ENCODE measurements at places on chromosomes 2 and 18.

DNA sequence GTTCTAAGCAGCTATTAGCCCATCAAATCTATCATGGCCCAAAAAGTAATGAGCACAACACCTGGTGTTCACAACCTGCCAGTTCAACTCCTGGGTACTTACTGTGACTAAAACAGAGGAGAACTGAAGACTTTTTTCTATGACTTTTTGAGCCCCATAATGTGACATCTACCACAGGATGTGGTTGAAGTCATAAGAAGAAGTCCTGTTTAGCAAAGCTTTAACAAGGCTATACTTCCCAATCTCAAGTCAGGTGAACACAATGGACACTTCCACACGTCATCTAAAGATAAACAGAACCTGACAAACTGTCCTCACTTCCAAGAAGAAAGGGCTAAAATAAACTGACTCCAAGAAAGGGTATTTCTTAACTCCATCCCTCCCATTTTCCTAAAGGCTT is 138.8 kb downstream of the ATAD2B start:
- peak; percentile 40 for DNase-seq

GRCh38 chr2:201432621-201433393 is 18.5 kb downstream of the TRAK2 start:
- DNase-seq = no peak

GRCh38 chr2:106572541-106573450 is 85.6 kb downstream of the CD8B2 start:
- DNase-seq = no peak

- no peak for DNase-seq
These were observed 78.3 kb upstream of the MAP4K4 start for GRCh38 chr2:101619191-101619591.

- no peak for DNase-seq
These were observed 9.0 kb upstream of the SLC20A1 start for GRCh38 chr2:112636605-112637288.

GRCh38 chr2:75604484-75604883 is 42.1 kb upstream of the MRPL19 start:
- DNase-seq = no peak

DNA sequence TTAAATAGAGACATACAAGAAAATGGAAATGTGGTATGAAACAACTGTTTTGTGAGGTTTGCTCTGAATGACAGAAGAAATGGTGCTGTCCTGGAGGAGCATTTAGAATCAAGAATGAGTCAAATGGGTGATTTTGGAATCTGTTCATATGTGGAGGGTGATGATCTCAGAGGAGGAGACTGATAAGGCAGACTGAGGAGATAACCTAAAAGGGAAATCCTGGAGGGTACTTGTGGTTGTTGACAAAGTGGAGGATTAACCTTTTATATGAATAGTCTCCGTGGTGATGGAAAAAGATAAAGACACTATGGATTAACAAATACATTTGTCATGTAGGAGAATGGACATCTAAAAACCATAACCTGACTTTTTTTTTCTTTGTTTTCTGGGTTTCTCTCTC is 74.1 kb downstream of the MMADHC start:
- DNase-seq = no peak

DNA sequence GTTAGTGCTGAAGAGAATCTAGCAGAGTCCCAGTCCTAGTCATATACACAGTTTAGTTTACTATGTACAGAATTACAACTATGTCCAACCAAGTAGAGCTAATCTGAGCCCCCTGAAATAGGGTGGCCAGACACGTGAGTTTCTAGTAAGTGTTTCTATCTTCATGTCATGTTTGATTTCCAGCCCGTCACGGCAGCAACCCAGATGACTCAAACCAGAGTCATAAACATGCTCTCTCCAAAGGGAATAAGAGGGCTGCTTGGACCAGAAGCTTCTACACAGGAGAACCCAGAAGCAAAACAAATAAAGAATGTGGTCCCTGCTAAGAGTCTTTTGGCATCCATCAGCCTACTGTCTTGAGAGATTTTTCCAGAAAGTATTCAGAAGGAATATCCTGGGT is 64.9 kb upstream of the WIPF1 start:
- DNase-seq = no peak

DNA sequence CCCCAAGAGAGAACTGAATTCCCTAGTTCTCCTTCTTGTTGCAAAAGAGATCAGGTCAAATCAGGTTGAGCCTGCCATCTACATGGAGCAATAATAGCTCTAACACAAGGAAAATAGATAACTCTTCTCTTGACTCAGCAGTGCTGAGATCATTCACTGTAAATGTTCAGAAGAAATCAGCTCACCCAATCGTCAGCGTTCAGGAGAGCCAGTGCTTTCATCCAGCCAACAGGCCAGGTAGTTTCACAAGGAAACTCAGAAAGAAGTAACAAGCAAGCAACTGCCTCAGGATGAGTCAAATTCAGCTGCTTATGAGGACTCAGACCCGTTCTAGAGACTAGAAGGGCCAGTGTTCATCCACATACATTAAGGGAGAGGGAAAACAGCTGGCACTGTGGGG is 5.9 kb downstream of the LMAN2L start:
- DNase-seq = no peak

GRCh38 chr2:35852-36251 is 10.5 kb downstream of the FAM110C start:
- DNase-seq = no peak

DNA sequence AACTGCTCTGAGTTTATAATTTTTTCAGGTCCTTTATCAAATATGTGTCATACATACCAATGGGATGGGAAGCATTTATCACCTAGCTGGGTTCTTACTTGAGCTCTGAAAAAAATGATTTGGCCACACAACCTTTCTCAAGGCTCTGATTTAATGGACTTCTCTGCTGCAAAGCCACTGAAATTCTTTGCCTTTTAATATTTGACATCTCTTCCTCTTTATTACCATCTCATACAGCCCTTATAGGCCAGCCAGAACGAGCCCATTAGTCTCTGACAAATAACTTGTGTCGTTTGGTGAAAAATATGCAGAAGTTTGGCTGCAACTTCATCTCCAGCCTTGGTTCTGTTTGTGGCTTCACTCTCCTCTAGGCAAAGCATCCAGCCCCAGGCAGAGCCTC is 249.1 kb downstream of the ATAD2B start:
- DNase-seq = no peak

GRCh38 chr18:26304511-26304910 is 78.3 kb downstream of the TAF4B start:
- no peak for DNase-seq

- DNase-seq = no peak
These were observed 57.1 kb upstream of the MSH6 start for GRCh38 chr2:47725808-47726207.

DNA sequence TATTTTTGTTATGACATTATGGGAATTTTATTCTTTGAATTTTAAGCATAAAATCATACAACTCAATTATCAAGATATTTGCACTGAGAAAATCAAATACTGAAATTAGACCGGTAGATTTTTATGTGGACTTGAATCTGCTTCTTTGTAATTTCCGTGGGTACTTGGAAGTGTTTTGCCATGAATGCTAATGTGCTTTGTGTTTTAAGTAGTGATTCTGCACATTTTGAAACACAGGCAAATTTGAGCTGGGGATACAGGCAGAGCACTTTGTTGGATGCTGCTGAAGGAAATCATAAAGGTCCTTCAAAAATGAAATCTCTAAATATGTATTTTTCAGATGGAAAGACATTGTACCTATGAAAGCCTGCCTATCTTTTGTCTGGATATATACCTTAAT is 446.3 kb upstream of the POU3F3 start:
- DNase-seq = no peak

DNA sequence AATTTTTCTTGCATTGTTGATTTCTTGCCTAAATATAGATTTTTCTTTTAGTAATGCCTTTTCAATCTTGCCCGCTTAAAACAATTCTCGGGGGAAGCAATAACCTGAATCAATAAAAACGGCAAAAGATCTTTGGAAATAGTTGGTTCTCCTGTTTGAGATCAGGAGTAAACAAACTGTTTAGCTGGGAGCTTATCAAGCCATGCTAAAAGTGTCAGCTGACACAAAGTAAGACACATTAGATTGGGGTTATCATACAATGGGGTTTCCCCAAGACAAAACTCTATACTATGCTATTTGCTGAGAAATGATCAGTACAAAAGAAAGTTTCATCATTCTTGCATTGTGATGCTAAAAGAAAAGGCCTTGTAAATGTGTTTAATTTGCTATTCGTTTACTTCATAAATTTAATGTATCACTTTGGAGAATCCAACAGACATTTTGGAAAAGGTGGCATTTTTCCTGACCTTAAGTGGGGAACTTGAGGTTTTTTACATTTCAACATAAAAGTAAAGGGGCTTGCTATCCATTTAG is 46.5 kb downstream of the ATIC start:
- DNase-seq = no peak

DNA sequence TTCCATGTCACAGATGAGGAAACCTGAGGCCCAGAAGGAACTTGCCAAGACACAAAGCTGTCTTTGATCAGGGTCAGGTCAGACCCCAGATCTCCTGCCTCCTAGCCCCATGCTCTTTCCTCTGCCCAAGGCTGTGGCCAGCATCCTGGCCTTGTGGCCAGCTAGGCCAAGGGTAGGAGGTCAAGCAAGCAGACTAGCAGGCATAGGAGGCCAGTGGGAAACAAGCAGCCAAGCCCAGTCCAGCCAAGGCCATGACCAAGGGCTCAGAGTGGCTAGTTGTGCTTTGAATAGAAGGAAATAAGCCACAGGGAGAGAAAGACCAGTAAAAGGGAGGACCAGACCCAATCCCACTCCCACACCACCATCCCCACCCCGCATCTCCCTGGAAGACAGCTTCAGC is 30.4 kb downstream of the KCNK3 start:
- DNase-seq = no peak

DNA sequence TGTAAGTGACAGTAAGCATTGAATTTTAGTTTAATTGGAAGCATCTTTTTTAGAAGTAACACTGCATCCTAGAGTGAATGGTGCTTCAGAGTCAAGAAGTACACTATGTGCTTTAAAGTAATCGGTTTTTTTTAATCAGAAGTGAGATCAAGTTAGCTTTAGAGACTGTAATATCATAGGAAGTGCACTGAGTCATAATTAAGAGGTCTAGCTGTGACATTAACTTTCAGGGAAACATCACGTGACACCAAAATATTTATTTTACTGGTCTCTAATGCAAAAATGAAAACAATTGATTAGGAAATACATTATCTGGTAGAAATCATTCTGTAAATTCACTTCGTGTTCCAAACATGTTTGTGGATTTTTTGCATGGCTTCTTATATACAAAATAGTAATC is 55.3 kb upstream of the KYNU start:
- DNase-seq = no peak

DNA sequence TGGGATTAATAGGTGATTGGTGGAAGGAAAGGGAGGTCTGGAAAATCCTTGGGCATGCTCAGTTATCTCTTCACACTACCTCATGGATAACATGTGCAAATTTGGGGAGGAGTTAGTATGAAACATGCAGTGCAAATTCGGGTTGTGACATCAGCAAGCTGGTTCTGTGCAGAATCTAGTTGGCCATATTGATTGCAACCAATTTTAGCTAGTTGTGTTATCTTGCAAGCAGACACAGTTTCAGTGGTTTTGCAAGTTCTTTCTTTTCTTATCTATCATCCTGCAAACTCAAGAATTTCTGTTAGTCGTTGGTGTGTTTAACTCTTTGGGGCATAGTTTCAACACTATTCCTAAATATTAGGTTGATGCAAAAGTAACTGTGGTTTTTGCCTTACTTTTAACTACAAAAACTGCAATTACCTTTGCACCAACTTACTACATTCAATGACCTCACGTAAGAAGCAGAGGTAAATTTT is 135.4 kb downstream of the PTH2R start:
- no peak for DNase-seq

DNA sequence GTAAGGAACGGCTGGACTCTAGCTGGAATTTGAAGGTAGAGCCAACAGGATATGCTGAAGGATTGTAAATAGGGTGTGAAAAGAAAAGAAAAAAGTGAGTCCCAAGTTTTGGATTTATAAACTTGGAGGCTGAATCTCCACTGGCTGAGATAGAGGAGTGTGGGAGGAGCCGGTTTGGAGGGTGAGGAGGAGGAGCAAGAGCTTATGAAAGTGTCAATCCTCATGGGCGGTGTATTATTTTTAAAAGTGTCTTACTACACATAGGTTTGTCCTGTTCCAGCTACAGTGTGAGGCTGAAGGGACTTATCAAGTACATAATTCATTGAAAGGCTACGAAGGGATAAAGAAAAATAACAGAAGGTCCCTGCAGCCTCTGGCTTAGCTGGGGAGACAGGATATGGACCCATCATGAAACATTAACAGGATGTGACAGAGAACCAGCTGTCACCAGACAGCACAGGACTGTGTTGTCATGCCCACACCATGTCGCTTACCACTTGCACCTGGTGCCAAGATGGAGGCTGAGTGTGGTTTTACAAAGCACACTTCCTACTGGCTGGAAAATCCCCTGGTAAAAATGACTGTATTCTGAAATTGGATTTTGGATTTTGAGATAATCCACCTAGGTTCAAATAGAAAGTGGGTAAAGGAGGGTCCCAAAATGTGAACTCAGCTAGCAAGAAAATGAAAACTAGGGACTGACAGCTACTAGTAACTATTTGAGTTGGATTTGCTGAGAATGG is 2.5 kb upstream of the MREG start:
- peak; percentile 39 for DNase-seq

GRCh38 chr2:108629417-108629816 is 89.9 kb upstream of the RANBP2 start:
- no peak for DNase-seq

DNA sequence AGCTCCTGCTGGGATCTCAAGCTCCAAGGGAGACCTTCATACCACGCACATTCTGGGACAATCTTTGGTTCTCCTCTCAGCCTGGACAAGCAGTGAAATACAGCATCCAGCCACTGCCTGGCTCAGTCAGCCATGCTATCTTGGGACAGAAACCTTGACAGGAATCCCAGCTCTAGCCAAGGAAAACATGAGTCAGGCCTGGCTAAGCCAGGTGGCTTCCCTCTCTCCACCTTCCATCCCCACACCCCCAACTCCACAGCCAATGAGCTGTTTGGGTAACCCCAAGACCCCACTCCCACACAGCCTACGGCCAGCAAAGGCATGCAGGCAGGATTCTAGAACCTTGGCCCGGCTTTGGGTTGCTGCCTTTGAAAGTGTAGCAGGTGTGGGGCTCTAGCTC is 64.9 kb downstream of the MCFD2 start:
- DNase-seq = no peak

DNA sequence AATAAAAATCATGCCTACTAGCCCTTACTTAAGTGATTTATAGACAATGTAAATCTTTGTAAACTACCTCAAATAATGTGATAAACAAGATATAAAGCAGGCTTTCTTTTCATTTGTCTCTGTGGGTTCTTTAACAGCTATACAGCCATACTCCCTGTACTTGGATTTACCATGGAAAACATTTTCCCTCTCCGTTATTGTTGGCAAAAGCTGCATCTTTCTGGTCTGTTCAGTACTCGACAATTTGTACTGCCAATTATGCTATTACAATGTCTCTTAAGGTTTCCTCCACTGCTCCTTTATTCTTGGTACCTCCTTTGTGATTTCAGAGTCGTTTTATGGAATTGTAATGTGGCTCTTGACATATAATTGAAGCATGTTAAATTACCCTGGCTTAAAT is 426.3 kb upstream of the PKDCC start:
- no peak for DNase-seq
